Right lung (tissue), 10 donors: ENCODE measurements at places on chromosomes 1 and 21. TPM values are rescaled to one million over a fixed set of nuclear protein-coding genes. Genes with fewer than 3 reads are reported as not detected.

- DNase-seq, result no peak
Measured at GRCh38 chr21:43846430-43846829, 18.6 kb upstream of the AGPAT3 start.

- no peak for DNase-seq
Measured at GRCh38 chr1:3683992-3684391, 31.7 kb downstream of the TP73 start.

- DNase-seq, result no peak
Measured at GRCh38 chr1:155049651-155050559, 1.2 kb upstream of the ADAM15 start.

GRCh38 chr1:87894062-87894461 is 565.4 kb downstream of the LMO4 start:
- no peak for DNase-seq

GRCh38 chr1:23303524-23303923 is 40.6 kb downstream of the HNRNPR start:
- DNase-seq, result no peak

GRCh38 chr1:95208876-95209275 is 25.1 kb upstream of the RWDD3 start:
- DNase-seq, result no peak

SIM2 gene
- polyA plus RNA-seq, result 1.9 TPM

SPRR5 gene
- not detected for polyA plus RNA-seq

XPR1 gene
- 28.6 TPM for polyA plus RNA-seq
